Caudate nucleus (tissue), 63 donors: ENCODE measurements at places on chromosomes 6 and 20.
A peak's percentile ranks its signal among the peaks of the same experiment; 100 is the strongest.

DNA sequence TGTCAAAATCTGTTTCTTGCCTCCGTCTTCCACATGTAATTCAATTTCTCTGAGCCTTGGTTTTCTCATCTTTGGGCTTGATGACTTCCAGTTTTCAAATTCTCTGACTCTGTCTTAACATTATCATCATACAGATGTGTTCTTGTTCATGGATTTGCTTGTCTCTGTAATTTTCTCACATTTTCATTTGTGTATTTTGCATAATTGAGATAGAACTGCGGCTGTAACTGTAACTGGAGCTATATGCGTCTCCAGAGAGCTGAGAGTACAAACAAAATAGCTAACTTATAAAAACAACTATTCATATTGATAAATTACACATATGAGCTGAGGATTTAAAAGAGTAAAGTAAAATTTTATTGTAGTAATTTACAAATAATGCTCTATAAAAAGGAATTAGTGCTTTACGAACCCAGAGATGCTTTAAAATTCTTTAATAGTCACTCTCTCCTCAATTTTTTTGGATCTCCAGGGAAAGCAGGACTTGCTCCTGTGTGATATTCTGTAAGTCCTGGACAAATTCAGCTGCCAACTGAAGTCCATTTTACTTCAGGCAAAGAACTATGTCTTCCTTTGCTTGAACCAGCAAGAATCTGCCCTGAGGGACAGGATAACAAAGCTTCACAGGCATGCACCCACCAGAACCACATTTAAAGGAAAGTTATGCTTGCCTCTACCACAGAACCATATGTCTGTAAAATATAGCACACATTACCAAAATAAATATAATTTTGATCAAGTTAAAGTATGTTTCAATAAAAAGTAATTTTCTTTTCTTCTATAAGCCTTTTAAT is 288.3 kb downstream of the KHDC1L start:
- DNase-seq: no peak

- DNase-seq: no peak
Observed at GRCh38 chr6:167975458-167975857, 22.0 kb upstream of the KIF25 start.

DNA sequence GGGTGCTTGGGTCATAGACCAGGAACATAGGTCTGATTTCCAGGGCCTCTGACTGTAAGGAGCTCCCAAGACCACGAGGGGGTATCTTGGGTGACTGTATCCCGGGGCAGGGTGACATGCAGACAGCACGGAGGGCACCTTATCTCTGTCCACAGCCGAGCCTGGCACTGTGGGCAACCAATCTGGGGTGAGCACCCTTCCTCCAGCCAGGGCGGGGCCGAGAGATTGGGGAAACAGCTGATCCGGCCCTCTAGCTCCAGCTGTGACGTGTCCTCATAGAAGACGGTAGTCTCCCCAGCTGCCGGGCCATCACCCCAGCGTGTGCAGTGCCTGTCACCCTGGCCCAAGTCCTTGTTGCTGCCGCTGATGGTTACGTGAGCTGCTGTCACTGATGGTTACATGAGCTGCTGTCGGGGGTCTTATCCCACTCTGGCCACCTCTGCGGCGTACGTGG is 139.6 kb upstream of the RNF24 start:
- DNase-seq: no peak

DNA sequence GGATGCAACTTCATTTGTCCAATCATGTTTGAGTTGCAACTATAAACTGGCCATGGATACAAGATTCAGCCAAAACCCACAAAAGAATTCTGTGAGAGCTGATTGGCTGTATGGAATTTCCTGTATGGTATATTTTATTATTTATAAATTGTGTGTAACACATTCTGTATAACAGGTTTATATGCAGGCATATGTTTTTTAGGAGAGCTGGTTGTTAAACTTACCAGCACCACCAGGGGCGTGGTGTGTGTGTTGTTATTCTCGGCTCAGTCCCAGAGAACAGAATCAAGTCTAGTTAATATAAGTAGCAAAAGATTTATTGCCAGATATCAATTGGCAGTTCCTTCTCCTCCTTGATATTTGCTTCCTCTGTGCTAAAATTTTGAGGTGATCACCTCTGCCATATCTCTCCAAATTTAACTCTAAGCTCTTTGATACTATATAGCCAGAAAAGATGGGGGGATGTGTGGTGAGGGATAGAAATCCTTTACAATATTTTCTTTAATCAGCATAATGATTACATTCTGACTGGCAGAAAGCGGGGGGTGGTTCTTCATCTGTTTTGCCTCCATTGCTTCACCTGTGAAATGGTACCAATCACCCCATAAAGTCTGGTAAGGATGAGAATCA is 22.9 kb downstream of the CNBD2 start:
- no peak for DNase-seq

DNA sequence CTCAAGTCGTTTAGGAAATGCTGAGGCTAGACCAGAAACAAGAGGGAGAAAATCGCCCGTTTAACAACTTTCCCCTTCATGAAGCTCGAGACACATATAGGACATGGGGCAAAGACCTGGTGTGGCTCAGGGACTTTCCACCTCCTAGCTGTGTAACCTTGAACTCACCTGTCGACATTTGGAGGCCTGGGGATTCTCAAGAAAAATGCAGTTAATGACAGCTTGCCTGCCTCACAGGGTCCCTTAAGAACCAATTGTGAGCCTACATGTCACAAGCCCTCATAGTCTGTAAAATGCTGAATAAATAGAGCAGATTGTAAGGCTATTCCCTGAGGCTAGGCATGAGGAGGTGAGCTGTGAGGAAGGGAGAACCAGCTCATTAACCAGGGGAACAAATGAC is 35.1 kb downstream of the MGME1 start:
- DNase-seq: no peak

- DNase-seq: no peak
Observed at GRCh38 chr20:47093320-47093966, 198.8 kb downstream of the EYA2 start.

DNA sequence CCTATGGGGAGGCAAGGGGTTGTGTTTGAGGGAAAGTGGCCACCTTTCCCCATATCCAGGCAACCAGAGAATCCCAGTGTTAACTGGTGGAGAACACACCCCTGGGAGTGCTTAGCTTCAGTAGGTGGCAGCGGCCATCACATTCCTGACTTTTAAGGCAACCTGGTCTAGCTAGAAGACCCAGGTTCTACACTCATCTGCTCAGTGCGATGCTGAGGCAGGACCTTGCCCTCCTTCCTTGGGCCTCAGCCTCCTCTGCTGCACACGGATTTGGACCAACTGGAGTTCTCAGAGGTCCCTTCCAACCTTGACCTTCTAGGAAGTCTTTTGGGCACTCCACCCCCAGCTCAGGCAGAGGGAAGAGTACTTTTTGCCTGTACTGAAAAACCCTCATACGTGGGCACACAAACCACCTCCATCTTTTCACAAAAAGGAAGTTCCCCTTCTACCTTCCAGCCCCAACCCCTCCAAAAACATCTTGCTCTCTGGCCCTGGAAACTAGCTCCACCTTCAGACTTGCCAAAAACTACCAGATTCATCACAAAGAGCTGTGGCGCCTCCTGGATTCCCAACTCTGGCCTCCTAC is 2.9 kb downstream of the CCND3 start:
- DNase-seq: no peak

- DNase-seq: peak; percentile 17
Observed at GRCh38 chr6:169162249-169162648, 91.4 kb downstream of the THBS2 start.

DNA sequence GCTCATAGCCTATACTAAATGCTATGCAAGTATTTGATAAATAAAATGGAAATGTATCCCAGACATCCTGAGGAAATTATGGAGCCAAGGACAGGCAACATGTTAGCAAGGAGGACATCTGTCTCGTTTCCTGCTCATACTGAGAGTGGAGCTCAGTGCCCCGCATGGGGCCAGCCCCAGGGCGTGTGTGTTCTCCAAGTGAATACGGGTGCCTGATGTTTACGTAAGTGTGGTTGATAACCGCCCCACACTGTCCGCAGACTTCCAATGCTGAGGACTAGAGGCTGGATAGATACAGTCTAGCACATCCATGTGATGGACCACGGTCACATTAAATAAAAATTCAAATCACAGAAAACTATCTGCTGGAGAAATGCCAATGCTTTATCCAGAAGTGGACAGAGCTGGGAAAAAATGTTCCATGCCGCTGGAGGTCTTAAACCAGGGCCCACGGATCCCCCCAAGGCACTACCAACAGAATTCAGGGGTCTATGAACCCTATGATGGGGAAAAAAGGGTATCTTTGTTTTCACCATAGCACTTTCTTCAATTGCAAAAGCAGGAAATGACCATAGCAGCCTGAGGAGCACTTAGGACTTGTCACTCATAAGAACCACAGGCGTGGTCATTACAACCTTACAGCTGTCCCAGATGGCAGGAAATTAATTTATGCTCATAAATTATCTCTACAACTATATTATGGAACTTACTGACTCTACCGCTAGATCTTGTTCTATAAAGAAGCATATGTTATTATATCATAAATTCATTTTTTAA is 24.9 kb downstream of the TGM2 start:
- DNase-seq: no peak

DNA sequence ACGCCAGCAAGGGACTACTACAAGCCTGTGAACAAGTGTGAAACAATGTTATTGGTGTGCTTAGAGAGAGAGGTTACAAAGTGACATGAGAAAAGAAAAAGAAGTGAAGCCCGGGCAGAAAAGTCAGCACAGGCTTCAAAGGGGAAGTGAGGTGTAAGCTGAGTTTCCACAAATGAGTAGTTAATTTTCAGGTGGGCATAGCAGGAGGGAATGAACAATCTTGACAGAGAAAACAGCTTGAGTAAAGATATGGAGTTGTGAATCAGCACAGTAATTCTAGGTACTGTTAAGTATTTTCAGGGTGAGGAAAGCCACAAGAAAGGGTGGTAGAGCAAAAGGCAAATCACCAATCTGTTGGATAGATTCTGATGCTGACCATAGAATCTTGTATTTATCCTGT is 4.3 kb downstream of the KCNQ5 start:
- DNase-seq: no peak

DNA sequence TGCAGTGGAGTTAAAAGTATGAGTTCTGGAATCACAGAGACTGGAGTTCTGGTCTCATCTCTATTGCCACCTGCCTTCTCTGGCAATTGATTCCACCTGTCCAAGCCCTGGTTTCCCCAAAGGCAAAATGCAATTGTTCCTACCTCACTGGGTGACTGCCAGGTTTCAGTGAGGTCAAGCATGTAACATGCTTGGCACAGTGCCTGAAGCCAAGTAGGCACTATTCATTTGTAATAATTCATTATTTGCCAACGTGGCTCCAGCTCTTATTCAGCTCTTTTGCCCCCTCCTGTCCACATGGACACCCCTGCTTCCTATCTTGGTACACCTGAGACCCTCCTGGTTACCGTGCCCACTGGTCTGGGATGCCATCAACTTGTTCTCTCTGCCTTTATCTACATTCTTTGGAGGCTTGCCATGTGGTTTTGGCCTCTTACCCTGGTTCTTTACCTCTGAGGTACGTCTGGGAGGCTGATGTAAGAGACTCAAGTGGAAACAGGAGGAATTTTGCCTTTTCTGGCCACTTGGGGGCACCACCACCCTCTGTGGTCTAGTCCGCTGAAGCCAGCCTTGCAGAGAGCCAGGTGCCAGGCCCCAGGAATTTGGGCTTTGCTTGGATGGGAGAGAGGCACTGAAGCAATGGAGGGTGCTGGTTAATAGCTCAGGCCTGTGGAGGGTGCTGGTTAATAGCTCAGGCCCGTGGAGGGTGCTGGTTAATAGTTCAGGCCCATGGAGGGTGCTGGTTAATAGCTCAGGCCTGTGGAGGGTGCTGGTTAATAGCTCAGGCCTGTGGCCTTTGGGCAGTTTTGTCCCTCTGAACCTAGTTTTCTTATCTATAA is 1.7 kb downstream of the KCNK15 start:
- peak; percentile 19 for DNase-seq

- DNase-seq: no peak
Observed at GRCh38 chr6:89392823-89393222, 19.2 kb downstream of the RRAGD start.

DNA sequence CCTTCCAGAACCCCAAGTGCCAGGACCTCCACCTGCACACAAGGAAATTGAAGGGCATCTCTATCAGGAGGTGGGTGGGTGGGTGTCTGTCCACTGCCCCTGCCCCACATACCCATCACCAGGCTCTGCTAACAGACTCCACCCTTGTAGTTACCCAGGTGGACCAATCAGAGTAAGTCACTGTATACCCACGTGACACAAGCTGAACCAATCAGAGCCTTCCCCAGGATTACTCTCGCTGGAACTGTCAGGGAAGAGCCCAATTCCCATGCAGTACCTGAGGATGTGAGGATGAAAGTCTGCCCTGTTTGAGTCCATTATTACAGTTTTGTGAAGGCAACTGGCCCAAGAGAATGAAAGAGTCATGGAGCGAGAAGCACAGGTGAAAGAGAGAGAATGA is 4.2 kb downstream of the OCSTAMP start:
- no peak for DNase-seq

GRCh38 chr20:36830791-36831691 is 44.9 kb upstream of the TLDC2 start:
- peak; percentile 71 for DNase-seq

- DNase-seq: no peak
Observed at GRCh38 chr6:40732878-40733277, 145.7 kb upstream of the LRFN2 start.

DNA sequence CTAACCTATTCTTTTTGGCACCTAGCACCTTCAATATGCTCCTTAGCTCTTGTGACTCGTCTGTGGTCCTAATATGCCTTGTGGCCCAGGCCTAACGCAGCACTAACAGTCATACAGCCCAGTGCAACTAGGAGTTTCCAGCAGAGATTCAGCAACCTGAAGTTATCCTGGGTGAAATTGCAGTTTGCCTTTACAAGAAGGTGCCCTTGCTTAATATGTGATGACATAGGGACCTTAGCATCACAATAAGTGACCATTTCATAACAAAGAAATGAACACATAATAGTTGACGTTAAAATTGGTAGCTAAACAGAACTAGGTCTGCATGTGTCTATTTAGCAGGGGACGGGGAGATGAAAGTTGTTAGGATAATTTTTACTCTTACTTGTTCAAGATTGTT is 10.1 kb downstream of the FIG4 start:
- DNase-seq: no peak

- no peak for DNase-seq
Observed at GRCh38 chr20:4434681-4435080, 287.0 kb upstream of the PRND start.
